ENCODE measurements at places on chromosomes 1 and 21.

DNA sequence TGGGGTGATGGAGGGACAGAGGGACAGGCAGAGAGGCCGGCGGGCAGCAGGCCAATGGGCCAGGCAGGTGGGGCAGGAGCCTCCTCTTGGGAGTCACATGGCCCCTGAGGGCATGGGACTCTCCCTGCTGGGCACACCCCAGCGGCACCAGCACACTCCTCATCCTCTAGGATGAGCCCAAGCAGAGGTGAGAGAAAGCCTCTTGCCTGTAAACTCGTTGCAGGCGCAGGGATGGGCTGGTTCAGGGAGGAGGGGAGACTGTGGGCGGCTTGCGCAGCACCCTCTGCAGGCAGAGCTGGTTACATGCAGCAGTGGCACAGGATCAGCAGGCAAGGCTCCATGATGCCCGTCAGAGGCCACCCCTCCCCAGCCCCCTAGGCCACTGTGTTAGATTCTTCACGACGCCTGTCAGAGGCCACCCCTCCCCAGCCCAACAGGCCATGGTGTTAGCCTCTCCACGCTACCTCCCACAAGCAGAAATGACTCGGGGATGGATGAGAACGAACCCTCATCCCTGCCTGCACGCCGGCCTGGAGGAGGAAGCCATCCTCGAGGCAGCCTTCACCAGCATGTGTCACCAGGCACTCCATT lies 209.7 kb upstream of the VAMP3 start:
- no peak for DNase-seq

GRCh38 chr1:20426923-20427322 lies 59.1 kb downstream of the CAMK2N1 start:
- DNase-seq: peak; percentile 30

DNA sequence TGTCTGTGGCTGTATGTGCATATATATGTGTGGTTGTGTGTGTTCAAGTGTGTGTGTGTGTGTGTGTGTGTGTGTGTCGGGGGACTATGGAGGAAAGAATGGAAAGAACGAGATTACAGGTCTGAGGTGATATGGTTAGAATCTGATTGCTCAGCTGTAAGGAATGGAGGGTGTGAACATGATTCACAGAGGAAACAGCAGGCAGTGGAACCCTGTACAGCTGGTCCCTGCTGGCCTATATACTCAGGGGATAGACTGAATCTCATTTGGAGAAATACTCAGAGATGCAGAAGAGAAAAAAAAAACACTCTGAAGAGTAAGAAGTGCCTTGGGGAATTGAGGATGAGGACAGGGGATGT lies 180.1 kb upstream of the ESRRG start:
- peak; percentile 90 for DNase-seq

GRCh38 chr1:195481293-195481692 lies 1126.9 kb downstream of the KCNT2 start:
- DNase-seq: no peak

- DNase-seq: no peak
These were observed 24.6 kb downstream of the KIRREL1 start for GRCh38 chr1:158017800-158018595.

DNA sequence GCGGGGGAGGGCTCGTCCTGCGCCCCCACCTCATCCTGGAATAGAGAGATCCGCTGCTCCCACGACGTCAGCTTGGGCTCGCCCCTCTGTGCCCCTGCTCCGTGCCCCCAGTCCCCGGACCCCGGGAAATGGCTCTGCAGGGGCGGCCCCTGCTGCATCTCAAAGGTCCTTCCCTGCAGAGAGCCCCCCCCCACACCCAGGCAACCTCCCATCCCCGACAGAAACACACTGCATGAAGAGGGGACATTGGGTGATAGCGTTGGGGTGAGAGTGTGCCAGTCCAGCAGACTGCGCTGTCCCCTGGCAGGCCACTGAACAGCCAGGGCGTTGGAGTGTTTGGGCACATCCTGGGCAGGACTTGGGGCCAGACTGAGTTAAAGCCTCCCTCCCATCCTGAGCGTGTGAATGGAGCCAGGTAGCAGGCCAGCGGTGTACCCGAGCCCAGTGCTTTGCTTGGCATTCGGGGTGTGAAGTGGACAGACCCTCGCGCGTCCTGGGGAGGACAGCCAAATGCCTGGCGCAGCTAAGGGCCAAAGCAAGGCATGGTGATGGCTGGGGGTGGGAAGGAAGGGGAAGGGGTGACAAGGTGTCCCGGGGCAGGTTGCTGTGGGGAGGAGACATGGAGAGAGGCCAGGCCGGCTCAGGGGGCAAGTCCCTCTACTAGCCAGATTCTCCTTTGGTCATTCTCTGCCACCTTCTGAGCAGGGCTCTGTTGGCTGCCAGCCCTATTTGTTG lies 633 bp upstream of the ETNK2 start:
- no peak for DNase-seq

Measured in keratinocyte (primary cell).